ENCODE measurements at places on chromosomes 5 and 9. TPM values are rescaled to one million over a fixed set of nuclear protein-coding genes. Genes with fewer than 3 reads are reported as not detected.

DNA sequence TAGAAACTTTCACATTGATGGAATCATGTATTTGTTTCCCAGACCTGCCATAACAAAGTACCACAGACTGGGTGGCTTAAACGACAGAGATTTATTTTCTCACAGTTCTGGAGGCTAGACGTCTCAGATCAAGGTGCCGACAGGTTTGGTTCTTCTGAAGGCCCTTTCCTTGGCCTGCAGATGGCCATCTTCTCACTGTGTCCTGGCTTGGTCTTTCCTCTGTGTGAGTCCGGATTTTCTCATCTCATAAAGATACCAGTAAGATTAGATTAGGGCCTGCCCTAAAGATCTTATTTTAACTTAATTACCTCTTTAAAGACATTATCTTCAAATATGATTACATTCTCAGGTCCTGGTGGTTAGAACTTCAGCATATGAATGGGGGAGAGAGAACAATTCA is 5.8 kb downstream of the USP20 start:
- no peak for DNase-seq

CNTLN gene
- 2.0 TPM for polyA plus RNA-seq

DNA sequence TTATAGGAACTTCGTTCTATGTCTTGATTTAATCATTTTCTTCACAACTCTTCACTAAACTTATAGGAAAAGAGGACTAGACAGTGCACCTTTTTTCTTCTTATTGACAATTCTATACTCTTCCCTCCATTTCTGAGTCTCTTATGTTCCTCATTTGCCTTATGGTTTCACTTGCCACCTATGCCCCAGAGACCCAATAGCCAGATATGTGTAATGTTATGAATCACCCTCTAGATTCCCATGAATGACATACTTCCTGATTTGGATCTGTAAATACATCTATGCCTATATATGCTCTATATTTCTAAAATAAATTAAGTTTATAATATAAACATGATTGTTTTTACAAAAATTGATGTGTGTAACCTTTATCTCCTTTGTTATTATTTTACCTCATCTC is 514.1 kb upstream of the MEF2C start:
- no peak for DNase-seq

- DNase-seq: no peak
Measured at GRCh38 chr5:160976181-160976580, 124.2 kb upstream of the ATP10B start.

GRCh38 chr5:90528601-90529193 is 687 bp downstream of the LYSMD3 start:
- peak; percentile 61 for DNase-seq

DNA sequence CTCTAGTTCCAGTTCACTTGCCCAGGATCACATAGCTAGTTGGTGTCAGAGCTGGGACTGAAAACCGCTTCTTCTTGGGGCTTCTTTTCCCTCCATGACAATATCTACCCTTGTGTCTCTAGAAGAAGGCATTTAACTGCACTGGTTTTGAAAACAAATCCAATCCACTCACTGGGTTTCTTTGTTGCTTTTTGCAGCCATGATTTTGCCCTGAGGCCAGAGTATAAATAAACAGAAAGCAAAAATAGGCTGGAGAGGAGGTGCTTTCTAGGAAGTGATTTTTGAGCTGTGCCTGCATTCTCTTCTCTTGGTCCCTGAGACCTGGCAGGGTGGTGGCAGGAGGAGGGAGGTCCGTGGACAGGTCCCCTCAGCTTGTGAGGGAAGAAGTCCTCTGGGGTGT is 6.9 kb upstream of the TRIO start:
- no peak for DNase-seq

GRCh38 chr5:62794456-62794855 is 215.8 kb downstream of the LRRC70 start:
- DNase-seq: no peak

- no peak for DNase-seq
Measured at GRCh38 chr9:18601956-18602355, 128.0 kb downstream of the ADAMTSL1 start.

DOCK8 gene
- polyA plus RNA-seq: 5.0 TPM

- DNase-seq: no peak
Measured at GRCh38 chr5:66891184-66891925, 295.2 kb downstream of the MAST4 start.

DNA sequence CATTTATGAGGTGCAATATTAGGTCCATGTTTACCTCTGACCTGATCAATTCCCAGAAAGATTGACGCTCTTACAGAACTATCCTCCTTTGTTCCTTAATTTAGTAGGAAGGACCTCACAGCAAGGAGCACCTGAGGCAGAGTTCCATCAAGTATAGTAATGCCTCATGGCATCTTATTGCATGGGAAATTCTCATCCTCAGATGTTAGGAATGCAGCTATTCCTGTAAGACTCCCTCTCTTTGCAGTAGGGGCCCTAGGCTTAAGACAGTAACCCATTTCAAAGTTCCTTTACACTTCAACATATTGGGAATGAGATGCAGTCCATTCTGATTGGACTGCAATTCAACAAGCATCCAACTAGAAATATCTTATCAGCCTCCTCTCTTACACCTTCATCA is 69.8 kb downstream of the SLCO4C1 start:
- DNase-seq: no peak
